Stimulated activated CD4-positive, alpha-beta T cell treated with anti-CD3 and anti-CD28 coated beads, Interleukin-12 subunit alpha, Interleukin-12 subunit beta, amount 100 ng/mL, for 48 hours (primary cell): ENCODE measurements at places on chromosomes 16 and 17.

GRCh38 chr17:7706631-7707354, 1.8 kb downstream of the EFNB3 start:
- no peak for DNase-seq

GRCh38 chr16:1815461-1815860, 11.2 kb downstream of the HAGH start:
- DNase-seq = no peak

- no peak for DNase-seq
Observed at GRCh38 chr16:78004517-78004916, 17.8 kb upstream of the CLEC3A start.

DNA sequence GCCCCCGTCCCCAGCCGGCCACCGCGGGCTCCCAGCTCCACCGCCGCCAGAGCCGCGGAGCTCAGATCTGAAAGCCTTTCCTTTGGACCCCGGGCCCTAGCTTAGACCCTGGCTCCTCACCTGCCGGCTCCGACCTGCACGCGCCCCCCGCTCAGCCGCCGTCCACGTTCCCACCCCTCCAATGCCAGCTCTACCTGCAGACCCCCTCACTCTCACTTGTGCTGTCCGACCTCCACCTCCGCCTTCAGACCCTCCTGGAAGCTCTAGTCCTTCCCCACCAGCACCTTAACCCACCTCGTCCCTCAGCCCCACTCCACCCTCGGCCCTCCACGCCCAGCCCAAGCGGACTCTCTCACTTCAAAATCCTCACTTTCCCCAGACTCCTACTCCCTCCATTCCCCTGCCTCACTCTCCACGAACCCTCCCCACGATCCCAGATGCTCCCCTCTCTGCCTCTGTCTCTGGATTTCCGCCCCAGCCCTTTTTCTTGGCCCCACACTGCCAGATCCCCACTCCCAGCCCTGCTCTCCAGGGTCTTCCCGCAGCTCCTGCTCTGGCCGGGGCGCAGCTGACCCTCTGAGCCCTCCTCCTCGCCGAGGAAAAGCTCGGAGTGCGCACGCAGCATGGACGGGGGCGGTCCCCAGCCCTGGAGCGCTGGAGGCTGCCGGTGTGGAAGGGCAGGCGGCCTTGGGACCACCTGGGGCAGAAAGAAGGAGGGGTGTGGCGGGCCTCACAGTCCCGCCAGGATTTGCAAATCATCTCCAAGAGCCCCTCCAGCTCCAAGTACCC, at the start of gene TMEM114:
TSS of gene TMEM114 (minus strand) at position 612 of the 789 bp plus-strand sequence. CDS start 673 bp downstream, outside the sequence.
- no peak for DNase-seq

- no peak for DNase-seq
Observed at GRCh38 chr17:73058022-73058421, 34.5 kb downstream of the SLC39A11 start.

DNA sequence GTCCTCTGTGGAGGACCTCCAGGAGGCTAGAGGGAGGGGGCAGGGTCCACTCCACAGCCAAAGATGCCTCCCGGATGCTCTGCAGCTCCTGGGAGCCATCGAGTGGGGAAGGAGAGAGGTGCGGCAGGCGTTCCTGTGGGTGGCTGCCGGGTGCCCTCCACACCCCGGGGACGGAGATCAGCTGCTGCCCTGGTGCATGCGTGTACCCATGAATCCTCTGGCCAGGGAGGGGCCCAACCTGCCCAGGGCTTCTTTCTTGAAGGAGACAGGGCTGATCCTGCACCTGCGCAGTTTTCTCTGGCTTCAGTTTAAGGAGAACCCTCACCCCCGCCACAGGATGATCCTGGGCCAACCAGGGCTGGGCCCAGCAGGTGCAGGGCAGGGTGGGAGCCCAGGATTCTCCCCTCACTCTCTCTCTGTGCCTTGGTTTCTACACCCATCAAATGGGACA, 33.5 kb upstream of the DOC2B start:
- no peak for DNase-seq

DNA sequence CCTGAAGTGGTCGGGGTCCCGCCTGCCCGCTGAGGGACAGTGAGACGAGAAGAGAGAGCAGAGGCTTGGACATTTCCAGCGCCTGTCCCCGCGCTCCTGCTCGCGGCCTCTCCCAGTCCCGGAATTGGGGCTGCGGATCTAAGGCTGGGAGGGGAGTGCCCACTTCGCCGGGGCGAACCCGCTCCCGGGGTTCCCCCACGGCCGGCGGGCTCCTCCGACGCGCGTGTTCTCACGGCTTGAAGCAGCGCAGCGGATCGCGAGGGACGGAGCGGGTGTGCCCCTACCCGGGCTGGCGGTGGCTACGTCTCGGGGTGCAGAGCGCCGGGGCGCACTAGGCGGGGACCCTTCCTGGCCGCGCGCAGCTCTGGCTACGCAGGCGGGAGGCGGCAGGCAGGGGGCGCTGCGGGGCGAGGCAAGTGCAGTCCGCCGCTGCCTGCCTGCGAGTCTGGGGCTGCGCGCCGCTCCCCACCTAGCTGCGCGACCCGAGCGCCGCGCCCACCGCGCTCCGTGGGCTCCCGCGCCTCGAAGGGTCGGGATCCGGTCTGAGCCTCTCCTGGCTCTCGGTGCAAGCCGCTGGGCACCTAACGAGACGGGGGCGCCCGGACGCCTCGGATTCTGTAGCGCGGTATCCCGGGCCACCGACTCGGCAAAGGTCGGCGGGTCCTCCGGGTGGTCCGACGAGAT, 1.2 kb downstream of the NGFR start:
- DNase-seq = peak; percentile 47

GRCh38 chr17:47229535-47230443, 20.6 kb downstream of the MYL4 start:
- peak; percentile 70 for DNase-seq

DNA sequence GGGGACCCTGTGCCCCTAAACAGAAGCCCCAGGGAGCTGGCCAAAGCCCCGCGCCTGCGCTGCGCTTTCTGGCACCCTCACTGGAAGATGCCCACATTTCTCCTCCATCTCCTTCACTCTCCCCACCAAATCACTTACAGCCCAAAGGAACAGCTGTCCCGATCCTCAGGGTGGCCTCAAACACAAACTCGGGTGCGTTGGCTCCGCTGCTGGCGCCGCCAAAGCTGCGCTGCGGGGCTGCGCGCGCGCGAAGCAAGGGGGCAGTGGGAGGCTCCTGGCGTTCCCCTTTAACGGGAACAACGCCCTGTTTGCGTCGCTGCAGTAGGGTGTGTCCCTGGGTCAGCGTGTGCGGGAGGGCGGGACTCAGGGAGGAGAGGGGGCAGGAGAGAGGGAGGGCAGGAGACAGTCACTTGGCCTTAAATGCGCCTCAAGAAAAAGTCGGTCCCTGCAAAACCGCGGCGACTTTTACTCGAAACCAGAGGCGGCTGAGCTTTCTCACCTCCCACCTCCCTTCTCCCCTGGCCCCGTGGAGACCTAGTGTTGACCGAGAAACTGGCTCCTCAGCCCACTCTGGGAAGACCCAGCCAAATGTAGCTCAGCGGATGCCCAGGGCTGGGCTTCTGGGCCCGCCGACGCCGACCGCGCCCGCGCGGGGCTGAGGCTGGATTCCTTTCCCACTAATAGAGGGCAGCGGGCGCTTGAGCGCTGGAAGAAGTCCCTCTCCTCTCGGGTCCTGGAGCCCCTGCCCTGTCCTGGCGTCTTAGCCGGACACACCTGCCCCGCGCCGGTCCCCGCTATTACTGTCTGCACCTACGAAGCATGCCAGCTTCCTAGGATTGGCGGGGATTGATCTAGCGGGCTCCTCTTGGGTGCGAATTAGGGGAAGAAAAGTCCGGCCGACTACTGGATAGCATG, 2.6 kb downstream of the PMP22 start:
- no peak for DNase-seq

DNA sequence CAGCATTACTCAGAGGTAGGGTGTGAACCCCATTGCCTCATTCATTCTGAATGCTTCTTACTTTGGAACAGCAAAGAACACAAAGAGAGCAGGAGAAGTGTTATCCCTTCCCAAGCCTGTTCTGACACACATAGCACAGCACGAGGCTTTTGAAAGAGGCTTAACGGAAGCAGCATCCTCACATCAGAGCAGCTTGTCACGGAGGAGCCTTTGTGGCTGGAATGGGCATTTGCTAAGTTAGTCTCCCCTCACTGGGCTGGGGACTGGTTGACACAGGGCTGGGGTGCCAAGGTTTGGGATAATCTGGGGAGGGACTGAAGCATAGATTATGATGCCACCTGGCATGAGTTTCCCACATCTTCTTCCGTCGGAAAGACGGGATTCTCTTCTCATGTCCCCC, 167.5 kb upstream of the DNAH9 start:
- no peak for DNase-seq

- no peak for DNase-seq
Observed at GRCh38 chr17:44310609-44311376, 2.4 kb downstream of the RUNDC3A start.

DNA sequence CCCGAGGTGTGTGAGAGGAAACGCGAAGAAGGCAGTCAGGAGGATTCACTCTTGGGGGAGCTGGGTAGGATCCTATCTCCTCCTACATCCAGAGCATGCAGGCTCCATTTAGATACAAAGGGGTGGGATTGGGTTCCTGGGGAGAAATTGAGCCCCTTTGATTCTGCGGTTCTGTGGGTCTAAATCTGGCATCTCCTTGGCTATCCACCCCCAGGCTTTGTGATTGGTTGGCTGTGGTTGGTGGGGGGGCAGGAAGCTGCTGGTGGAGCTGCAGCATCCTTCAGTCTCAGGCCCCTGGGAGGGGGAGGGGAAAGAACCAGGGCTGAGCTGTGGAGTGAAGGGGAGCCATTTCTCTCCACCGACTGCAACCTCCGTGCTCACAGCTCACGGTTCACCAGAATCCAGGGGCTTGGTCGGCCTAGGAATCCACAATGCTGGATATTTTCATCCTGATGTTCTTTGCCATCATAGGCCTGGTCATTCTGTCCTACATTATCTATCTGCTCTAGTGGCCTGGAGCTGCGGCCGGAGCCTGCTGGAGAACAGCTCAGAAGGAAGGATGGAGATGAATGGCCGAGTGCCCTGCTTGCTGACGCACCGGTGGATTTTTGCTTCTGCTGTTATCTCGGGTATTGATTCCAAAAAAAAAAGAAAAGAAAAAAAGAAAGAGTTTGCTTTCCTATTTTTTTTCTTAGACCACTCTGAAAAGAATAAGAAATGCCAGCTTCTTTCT, at the start of gene LASP1NB:
TSS of gene LASP1NB (plus strand) at position 352 of the 733 bp plus-strand sequence.
- no peak for DNase-seq

- no peak for DNase-seq
Observed at GRCh38 chr16:53908731-53909130, 204.8 kb downstream of the FTO start.

DNA sequence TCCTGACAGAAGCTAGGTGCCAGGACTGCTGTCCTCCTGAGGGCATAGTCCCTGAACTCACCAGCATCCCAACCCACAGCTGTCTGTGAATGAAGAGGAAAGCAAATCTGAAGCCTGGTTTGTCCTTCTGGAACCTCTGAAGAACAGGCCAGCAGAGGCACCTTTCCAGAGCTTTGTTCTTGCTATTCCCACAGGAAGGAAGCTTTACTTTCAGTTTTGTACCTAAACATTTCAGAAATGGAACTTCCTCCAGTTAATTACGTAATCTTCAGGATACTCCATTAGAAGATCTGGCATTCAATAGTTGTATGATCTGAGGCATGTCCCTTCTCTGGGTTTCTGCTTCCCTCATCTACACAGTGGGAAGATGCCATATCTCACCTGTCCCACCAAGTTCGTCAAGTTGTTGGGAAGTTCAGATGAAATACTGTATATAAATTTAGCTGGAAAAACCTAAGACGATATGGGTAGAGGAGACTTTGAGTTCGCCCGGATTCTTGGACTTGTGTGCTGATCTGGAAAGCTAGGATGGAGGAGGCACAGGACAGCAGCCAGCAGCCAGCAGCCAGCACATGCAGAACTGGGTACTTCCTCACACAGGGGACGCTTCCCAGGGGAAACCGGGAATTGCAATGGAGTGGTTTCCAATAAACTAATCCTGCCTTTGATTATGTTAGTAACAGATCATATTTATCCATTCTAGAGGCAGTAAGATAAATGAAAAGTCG, 22.4 kb downstream of the NXPH3 start:
- DNase-seq = no peak

DNA sequence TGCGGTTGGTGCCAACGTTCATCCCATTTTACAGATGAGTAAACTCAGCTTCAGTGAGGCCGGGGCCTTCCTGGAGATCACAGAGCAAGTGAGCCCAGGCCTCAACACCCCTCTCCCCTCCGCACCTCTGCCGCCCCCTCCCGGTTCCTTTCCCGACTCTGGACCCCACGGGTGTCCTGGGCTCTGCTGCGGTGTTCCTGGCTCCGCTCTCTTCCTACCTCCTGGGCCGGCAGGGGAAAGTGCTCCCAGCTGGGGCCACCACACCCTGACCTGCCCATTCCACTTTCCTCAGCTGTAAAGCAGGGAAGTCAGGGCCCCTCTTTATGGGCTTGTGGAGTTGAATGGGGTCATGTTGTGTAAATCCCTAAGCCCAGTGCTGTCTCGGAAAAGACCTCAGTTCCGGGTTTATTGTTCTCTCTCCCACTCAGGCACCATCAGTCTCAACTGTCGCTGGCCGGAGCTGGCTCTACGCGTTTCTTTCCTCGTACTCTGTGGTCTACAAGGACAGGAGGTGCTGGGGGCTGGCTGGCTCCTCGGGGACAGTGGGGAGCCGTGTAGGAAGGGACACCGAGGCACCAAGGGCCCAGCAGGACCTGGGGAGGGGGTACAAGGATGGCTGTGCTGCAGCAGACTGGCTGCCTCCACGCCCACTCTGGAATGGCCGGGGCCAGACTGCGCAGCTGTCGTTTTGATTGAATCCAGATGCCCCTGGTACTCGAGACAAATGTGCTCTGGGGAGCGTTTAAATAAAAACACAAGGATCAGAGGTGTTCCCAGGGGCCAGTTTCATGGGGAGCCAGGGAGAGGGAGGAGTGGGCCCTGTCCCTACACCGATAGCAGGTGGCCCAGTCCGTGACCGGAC, 21.7 kb upstream of the ACSF3 start:
- no peak for DNase-seq

DNA sequence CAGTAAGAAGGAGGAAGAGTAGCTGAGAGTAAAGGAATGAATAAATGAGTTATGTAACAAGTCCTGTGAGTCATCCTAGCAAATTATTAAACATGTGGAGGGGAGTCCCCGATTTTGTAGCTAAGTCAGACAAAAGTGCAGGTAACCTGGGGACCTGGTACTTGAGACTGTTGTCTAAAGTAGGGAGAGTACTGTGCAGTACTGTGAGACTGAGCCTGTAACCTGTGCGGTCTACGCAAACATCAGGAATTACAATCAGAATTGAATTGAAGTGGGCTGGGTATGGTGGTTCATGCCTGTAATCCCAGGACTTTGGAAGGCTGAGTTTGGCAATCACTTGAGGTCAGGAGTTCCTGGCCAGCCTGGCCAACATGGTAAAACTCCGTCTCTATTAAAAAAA, 35.7 kb downstream of the IKZF3 start:
- DNase-seq = no peak

- no peak for DNase-seq
Observed at GRCh38 chr17:39820541-39820940, 43.6 kb downstream of the IKZF3 start.

GRCh38 chr17:27624539-27624938, 6.4 kb upstream of the LGALS9 start:
- DNase-seq = no peak

- DNase-seq = no peak
Observed at GRCh38 chr16:50024207-50024606, 818 bp upstream of the CNEP1R1 start.

GRCh38 chr17:7484067-7484918, at the start of gene POLR2A:
TSS of gene POLR2A (plus strand) at chr17:7484366.
- peak; percentile 98 for DNase-seq
